ENCODE measurements at places on chromosomes 6 and 20.

DNA sequence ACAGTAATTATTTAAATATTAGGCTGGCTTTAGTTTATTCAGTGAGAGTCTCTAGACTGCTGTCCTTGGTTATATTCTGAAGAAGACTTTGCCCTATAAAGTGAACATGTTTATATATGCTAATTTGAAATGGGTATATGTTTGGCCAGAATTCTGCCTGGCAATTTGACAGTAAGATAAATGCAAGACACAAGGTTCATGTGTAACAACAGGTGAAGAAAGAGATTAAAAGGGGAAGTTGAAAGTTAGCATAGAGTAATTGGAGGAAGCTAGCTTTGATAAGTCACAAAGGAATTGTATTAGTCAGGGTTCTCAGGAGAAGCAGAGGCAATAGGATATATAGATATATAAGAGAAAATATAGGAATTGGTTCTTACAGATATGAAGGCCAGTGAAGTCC is 191.4 kb downstream of the CENPW start:
- DNase-seq = no peak

- DNase-seq = no peak
These were observed 12.1 kb upstream of the TBXT start for GRCh38 chr6:166179704-166180103.

DNA sequence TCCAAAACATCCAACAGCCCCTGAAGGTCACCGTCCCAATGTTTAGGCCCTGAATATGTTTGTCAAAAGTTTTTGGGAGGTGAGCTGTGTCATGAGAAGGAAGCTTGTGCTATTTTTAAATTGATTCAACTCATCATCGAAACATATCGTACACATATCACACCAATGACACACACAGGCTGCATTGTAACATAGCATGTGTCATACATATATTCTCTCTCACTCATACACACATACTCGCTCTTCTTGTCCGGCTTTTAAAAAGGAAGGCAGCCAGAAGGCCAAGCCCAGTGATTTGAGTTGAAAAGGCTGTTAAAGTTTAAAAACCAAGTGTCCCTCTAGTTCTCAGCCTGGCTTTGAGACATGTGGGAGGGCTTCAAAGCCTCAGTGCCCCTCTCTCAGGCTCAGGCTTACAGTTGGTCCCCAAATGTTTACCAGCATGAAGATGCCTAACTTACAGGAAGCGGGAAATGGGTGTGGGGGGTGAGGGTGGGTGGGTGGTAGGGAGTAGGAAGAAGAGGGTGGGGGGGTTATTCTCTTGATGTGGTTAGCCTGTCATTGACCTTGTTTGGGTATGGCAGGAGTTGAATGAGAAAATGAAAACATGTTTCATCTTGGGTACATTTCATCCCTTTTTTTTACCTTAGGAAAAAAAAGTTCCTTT is 3.3 kb upstream of the PRDM1 start:
- no peak for DNase-seq

GRCh38 chr6:126293891-126294524 is 45.9 kb upstream of the CENPW start:
- no peak for DNase-seq

- DNase-seq = no peak
These were observed 25.2 kb downstream of the STX7 start for GRCh38 chr6:132487762-132488161.

- DNase-seq = no peak
These were observed 17.3 kb upstream of the ID1 start for GRCh38 chr20:31587545-31588389.

- DNase-seq = no peak
These were observed 231.9 kb downstream of the PKHD1 start for GRCh38 chr6:51855310-51856082.

DNA sequence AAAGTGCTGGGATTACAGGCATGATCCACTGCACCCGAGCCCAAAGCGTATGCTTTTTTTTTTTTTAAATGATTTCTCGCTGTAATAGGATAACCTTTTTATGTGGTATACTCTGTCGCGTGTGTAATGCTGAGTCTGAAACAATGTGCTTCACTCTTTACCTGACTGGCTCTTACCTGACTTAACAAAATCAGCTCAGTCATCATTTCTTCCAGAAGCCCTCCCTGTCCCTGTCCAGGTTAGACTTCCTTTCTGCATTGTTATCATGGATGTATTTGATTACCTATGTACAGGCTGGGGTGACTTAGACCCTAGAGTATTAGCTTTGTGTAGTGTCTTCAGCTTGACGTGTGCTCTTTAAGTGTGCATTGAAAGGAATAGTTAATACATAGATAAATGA is 67.1 kb downstream of the NCOA7 start:
- no peak for DNase-seq

Data from NK-92 treated with Interleukin-12 subunit alpha and Interleukin-12 subunit beta, amount 100 ng/mL, for 24 hours (cell line).